ENCODE measurements at places on chromosomes 16 and 17. TPM values are rescaled to one million over a fixed set of nuclear protein-coding genes. Genes with fewer than 3 reads are reported as not detected.

CDH3 gene
- total RNA-seq = 3.0 TPM

NPB gene
- total RNA-seq = 22.7 TPM

DOK4 gene
- total RNA-seq = 25.3 TPM

RUNDC3A gene
- 14.6 TPM for total RNA-seq
